ENCODE measurements at places on chromosomes 11 and 22.
A peak's percentile ranks its signal among the peaks of the same experiment; 100 is the strongest.

GRCh38 chr11:125950178-125950490 lies 4.3 kb downstream of the VSIG10L2 start:
- DNase-seq = no peak

DNA sequence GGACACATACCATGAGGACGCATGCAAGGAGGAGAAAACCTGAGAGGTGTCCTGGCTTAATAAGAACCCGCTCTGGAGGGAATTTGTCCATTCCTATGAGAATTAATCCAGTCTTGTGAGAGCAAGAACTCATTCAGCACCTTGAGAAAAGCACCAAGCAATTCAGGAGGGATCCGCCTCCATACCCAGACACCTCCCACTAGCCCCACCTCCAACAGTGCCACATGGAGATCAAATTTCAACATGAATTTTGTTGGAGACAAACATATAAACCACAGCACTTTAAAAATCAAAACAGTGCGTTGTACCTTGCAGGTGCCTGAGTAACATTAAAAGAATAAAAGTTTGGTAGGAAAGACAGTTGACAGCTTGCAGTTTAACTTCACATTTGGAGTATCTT lies 11.4 kb downstream of the UBE4A start:
- no peak for DNase-seq

DNA sequence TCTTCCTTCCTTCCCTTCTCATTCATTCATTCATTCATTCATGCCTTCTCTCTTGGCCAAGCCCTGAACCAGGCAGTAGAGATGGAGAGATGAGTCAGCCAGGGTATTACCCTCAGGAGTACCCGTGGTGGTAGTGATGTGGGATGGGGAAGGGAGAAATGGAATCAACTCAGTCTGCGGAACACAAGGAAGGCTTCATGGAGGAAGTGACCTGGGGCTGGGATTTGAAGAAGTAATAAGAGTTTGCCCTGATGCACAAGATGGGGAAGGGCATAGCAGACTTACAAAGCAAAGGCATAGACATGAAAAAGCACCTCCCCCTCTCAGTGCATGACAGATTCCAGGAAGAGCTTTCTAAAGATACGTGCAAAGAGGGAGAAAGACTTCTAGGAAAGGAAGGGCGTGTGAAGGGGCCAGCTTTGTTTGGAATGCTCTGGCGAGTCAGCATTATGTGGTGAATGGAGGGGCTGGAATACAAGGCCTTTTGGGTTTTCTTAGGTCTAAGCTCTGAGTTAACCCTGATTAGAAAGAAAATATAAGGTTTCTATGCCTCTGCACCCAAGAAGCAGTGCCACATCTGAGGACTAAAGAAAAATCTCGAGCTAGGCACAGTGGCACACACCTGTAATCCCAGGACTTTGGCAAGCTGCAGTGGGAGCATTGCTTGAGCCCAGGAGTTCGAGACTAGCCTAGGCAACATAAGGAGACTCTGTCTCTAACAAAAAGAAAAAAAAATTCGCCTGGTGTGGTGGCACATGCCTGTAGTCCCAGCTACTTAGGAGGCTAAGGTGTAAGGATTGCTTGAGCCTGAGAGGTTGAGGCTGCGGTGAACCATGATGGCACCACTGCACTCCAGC lies 36.4 kb upstream of the ACER3 start:
- peak; percentile 27 for DNase-seq

GRCh38 chr11:116356451-116356850 lies 416.3 kb downstream of the BUD13 start:
- DNase-seq = no peak

DNA sequence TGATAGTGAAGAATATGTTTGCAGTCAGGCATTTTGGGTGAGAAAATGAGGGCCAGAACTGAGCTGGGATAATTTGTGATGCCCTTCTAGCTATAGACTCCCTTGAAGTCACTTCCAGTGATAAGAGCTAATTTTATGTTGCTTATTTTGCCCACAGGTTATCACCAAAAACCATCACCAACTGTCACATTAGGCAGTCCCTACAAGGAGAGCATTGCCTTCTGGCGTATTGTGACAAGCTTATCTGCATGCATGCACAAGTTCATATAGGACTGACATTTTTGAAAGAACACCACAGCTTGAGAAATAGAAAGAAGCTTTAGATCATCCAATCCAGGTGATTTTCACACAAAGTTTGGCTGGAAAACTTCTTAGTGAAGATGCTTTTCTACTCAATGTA lies 735.3 kb upstream of the RAG2 start:
- DNase-seq = no peak

DNA sequence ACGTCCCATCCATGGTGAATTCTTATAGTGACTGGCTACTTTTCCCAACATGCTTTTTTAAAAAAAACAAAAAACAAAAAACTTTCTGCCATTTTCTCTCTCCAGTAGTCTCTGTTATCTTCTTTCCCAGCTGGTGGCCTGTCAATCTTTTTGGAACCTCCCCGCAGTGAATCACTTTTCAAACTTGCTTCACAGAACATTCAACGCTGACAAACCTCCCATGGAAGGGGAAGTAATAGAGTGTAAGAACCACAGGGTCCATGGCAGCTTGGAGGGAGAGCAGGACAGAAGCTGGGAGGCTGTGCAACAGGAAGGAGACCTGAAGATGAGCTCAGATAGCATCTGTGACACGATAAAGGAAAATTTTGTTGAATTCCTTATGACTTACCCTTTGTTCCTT lies 9.8 kb upstream of the CECR2 start:
- DNase-seq = no peak

- DNase-seq = no peak
Measured at GRCh38 chr11:27646051-27646818, 54.0 kb downstream of the BDNF start.

- DNase-seq = no peak
Measured at GRCh38 chr11:6941970-6942369, 15.7 kb downstream of the ZNF215 start.

GRCh38 chr11:45625611-45626010 lies 39.8 kb downstream of the CHST1 start:
- DNase-seq = no peak

DNA sequence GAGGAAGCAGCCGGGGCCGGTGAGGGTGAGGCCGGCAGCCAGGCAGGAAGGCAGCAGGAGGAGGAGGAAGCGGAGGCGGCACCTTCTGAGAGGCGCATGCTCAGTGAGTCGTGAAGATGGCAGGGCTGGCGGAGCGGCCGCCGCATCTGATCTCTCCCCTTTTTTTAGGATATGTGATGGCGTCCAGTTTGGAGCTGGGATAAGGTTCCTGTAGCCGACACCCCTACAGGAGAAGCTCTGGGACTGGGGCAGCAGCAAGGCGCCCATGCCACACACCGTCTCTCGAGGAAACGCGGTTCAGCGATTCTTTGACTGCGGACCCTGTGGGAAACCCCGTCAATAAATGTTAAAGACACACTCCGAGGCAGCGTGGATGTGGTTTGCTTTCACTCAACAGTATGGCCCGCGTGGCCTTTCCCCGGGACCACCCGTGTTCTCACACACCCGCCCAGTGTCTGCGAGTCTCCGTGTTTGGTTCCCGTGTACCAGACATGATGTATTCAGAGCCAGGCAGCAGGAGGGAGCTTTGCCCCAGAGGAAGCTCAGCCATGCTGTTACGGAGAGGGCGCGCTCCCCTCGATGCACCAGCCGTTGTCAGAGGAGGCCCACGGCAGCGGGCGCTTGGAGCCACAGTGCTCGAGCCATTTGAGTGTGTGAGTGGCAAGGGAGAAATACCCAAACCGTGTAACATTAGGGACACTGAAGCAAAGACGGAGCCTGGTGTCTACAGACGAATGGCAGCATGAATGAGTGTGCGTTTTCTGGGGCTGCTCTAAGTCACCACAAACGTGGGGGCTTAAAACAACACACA lies 27.7 kb upstream of the PARVB start:
- DNase-seq = no peak

GRCh38 chr22:37019309-37020191 lies at the start of the genes MPST and TST:
Gene MPST, plus strand, starts transcription at chr22:37019742. Its CDS starts 95 bp downstream, at chr22:37019837.
Gene TST, minus strand, starts transcription at chr22:37019447. Its CDS starts 715 bp downstream, at chr22:37018732.
- DNase-seq = peak; percentile 61

GRCh38 chr11:134046681-134047449 lies 22.0 kb upstream of the JAM3 start:
- DNase-seq = no peak

- no peak for DNase-seq
Measured at GRCh38 chr11:76902121-76903014, 41.6 kb downstream of the ACER3 start.

DNA sequence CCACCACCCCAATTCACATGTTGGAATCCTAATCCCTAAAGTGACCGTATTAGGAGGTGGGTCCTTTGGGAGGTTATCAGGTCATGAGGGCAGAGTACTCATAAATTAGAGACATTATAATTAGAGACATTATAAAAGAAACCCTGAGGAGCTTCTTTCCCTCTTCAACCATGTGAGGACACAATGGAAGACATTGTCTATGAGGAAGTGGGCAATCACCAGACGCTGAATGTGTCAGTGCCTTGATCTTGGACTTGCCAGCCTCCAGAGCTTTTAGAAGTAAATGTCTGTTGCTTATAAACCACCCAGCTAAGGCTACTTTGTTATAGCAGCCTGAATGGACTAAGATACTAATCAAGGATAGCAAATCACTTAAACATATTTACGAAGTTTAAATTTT lies 14.8 kb downstream of the GAB2 start:
- no peak for DNase-seq

DNA sequence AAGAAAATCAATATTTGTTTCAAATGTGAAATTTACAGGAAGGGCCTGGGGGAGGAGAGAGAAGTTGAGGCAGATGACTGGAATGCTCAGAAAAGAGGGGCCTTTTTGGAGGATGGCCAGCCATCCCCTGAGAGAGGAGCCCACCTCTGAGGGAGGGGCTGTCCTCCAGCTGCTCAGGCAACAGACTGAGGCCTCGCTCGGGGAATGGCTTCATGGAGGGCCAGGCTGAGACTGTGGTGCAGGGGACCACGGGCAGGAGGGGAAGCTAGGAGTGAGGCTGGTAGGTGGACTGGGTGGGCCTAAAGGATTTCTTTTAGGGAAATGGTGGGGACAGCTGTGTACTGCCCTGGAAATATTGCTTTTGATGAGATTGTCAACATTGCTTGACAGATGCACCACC lies 73.5 kb upstream of the CADM1 start:
- DNase-seq = no peak

GRCh38 chr11:727281-727701 lies 20.0 kb upstream of the TALDO1 start:
- DNase-seq = no peak

- DNase-seq = peak; percentile 26
Measured at GRCh38 chr11:79708319-79708932, 267.6 kb upstream of the TENM4 start.

GRCh38 chr11:30392221-30392784 lies 69.4 kb downstream of the ARL14EP start:
- no peak for DNase-seq

- no peak for DNase-seq
Measured at GRCh38 chr11:28439403-28439802, 331.2 kb downstream of the METTL15 start.

GRCh38 chr11:5507177-5507932 lies 2.4 kb downstream of the UBQLN3 start:
- no peak for DNase-seq

DNA sequence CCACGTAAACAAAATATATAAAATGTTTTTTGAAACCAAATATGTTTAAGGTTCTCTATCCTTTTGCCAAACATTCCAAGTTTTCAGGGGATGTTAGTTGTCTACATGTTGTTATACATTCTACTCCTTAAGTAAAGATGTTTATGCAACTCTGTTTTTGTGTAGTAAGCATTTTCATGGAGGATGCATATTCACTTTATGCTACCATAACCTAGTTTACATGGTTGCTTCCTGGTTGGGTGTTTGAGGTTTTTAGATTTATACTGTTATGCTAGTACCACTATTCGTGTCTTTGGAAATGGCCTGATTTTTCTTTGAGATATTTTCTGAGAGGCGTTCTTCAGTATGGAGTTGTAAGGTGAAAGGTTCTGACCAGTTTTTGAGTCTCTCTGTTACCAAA lies 131.1 kb upstream of the SORL1-AS1 start:
- DNase-seq = no peak

- peak; percentile 74 for DNase-seq
Measured at GRCh38 chr11:126153972-126154371, 57.5 kb downstream of the RPUSD4 start.

GRCh38 chr22:41968601-41969000 lies 642 bp upstream of the SEPTIN3 start:
- no peak for DNase-seq

GRCh38 chr22:35995348-35995747 lies 33.3 kb downstream of the RBFOX2 start:
- no peak for DNase-seq

GRCh38 chr11:83678831-83679584 lies 392.8 kb upstream of the CCDC90B start:
- no peak for DNase-seq

DNA sequence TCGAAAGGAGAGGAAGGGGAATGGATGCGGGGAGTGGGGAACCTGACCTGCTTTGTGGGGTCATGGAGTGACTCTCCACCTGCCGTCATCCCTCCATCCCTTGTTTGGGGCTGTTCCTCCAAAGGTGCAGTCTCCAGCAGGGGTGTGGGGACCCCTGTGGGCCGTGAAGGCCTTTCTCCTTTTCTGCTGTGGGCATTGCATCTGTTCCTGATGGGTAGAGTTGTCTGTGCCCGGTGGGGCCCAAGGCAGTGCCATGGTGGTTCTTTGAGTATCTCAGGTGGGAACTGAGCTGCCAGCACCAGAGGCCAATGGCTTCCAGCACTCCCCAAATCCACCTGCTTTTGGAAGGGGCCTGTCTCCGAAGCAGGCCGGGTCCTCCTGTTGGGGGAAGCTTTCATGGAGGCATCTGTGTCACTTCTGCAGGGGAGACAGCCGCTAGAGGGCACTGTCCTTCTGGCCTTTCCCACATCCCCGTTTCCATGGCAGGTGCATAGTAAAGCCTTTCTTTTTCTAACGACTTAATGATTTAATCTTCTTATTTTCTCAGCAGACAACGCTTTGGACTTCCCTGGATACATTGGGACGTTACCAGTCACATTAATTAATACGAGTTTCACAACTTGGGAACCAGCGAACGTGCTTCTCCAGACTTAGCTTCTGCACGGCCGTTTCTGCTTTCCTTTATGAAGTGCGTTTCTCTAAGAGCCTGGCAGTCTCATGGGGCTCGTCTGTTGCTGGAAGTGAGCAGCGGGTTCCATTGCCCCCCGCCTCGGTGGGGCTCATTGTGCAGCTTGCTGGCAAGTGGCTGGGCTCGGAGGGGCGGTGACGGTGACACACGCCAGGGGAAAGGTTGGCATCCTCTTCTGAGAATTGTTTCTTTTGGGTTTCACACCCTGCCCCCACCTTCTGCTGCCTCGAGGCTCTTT lies 57.1 kb downstream of the PARVB start:
- peak; percentile 70 for DNase-seq

DNA sequence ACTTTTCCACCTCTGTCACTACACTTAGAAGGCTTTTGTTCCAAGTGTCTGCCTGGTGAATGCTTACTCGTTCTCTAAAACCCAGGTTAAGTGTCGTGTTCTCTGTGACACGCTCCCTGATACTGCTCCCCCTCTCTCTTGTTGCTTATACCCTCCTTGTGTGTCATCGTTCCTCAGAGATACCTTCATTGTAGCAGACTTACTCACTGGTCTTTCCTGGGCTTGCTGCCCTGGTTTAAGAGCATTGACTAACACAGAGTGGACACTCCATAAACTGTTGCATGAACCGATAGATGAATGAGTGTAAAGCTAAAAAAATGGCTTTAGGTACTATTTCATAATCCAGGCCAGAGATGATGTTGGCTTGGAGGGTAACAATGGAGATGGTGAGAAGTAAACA lies 171.3 kb downstream of the GRIK4 start:
- peak; percentile 67 for DNase-seq
